ENCODE measurements at places on chromosomes 5 and 9.

GRCh38 chr9:99015890-99016289 lies 72.2 kb downstream of the COL15A1 start:
- no peak for DNase-seq

DNA sequence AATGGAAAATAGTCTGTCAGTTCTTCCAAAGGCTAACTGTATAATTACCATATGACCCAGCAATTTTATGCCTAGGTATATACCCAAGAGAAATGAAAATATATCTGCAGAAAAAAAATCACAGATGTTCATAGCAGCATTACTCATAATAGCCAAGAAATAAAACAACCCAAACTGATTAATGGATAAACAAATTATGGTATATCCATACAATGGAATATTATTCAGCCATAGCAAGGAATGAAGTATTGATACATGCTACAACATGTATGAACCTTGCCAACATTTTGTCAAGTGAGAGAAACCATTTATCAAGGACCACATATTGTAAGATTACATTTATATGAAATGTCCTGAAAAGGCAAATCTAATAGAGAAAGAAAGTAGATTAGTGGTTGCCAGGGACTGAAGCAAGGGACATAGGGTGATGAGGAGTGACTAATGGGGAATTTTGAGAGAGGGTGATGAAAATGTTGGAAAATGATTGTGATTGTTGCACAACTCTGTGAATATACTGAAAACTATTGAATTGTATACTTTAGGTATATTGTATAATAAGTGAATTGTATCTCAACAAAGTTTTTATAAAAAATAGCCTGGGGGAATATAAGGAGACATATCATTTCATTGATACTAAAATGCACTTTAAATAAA lies 114.4 kb downstream of the PBX3 start:
- DNase-seq, result no peak

DNA sequence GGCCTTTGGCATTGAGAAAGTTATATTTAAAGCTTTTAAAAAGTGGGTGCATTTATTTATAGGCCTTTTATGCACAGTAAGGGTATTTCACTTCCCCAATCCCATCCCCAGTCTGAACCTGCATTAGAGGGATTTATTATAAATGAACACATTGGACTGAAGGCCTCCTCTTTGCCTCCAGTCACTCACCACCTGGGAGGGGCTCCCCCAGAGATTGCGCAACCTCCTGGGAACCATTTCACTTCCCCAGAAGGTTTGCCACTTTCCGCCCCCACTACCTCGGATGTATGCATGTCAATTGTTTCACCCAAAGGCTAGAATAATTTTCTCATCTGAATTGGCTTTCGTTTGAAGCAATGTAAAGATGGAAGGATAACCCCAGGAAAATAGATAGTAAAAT lies 29.8 kb upstream of the VCAN start:
- DNase-seq, result no peak

GRCh38 chr9:96219900-96220257 lies 82.1 kb downstream of the HSD17B3 start:
- no peak for DNase-seq

DNA sequence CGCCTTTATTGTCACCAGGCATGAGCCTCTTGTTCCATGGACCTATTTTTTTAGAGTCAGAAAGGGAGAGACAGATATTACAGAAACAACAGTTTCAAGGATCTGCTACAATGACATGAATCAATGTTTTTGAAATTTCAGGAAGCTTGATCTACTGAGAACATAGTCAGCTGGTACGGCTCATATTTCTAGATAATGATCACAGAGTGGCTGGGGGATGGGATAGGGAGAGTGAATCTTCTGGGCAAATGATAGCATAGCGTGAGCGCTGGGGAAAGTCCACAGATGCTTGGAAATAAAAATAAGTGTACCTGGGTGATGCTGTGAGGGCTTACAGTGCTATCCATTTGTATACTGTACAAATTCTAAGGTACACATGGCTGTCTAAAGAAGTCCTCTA lies 340.4 kb downstream of the EBF1 start:
- no peak for DNase-seq

DNA sequence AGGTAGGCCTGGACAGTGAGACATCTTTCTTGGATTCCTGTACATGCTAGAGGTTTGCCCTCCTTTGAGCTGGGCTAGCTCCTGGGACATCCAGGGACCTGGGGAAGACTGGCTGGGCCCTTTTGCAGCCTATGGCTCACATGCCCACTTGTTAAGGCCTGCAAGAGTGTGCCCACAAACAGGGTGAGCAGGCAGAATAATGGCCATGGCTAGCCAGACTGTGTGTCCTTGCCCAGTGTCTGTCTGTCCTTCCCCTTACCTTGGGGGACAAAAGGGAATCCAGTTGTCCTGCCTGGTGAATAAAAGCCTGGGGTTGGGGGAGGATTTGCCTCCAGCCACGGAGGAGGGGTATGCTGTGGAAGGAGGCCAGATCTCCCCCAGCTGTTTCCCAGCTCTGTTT lies 13.0 kb upstream of the CXXC5 start:
- no peak for DNase-seq

GRCh38 chr9:93585259-93585658 lies 8.9 kb downstream of the PHF2 start:
- DNase-seq, result no peak

GRCh38 chr9:108838017-108838416 lies 17.8 kb downstream of the ACTL7B start:
- no peak for DNase-seq

GRCh38 chr9:111663301-111663823 lies 2.0 kb downstream of the GNG10 start:
- no peak for DNase-seq

DNA sequence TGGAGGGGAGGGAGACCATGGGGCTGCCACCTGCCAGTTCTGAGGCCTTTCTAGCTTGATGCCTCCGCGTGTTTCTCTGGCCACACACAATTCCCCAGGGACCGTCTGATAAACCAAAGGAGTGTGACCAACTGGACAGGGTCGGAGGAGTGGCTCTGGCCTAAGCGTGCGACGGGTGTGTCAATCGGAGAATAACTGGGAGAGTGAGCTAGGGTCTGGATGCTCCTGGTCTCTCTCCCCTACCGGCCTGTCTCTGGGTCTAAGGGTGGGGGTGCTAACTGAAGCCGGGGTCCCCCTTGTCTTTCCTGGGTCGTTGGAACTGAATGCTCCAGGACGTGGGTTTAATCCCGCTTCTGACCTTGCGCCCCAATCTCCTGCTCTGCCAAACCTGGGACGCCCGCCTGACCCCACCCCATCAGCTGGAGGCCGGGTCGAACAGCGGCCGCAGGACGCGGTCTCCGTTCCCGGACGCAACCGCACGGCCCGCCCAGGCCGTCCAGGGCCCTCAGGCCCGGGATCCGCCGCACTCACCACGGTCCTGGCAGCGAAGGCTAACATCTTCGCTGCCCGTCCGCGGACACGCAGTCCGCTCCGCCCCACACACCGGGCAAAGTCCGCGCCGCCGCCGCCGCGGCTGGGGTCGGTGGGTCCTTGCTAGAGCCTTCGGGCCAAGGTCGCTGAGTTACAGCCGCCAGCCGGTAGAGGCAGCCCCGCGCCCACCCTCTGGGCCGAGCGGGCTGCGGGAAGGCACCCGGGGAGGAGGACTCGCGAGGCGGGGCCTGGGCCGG lies 447 bp downstream of the CRAT start:
- DNase-seq, result no peak

GRCh38 chr5:101728933-101729332 lies 567.2 kb downstream of the SLCO4C1 start:
- DNase-seq, result peak; percentile 9

- DNase-seq, result no peak
These were observed 29.8 kb downstream of the NR4A3 start for GRCh38 chr9:99851500-99851822.

- DNase-seq, result no peak
These were observed 53.0 kb downstream of the PSD2 start for GRCh38 chr5:139848508-139849100.
